ENCODE measurements at places on chromosomes 7 and 10. TPM values are rescaled to one million over a fixed set of nuclear protein-coding genes. Genes with fewer than 3 reads are reported as not detected.

Gene MYH16
- not detected for total RNA-seq

Gene SEMA3A
- total RNA-seq = not detected

Gene AKR1C8
- total RNA-seq = 3.2 TPM

Gene ZNF239
- 0.81 TPM for total RNA-seq

Gene CALHM1
- total RNA-seq = not detected

Gene ACSL5
- 63.7 TPM for total RNA-seq

GRCh38 chr7:157502701-157503111 lies 165.9 kb downstream of the DNAJB6 start:
- H3K4me3 ChIP-seq = peak overlapping the region; percentile 80
- no peaks in the 10 kb centered on the region for H3K27me3 ChIP-seq
- H3K36me3 ChIP-seq = no peaks in the 10 kb centered on the region
- peak; percentile 89 for DNase-seq
- H3K27ac ChIP-seq = peak overlapping the region; percentile 81

DNA sequence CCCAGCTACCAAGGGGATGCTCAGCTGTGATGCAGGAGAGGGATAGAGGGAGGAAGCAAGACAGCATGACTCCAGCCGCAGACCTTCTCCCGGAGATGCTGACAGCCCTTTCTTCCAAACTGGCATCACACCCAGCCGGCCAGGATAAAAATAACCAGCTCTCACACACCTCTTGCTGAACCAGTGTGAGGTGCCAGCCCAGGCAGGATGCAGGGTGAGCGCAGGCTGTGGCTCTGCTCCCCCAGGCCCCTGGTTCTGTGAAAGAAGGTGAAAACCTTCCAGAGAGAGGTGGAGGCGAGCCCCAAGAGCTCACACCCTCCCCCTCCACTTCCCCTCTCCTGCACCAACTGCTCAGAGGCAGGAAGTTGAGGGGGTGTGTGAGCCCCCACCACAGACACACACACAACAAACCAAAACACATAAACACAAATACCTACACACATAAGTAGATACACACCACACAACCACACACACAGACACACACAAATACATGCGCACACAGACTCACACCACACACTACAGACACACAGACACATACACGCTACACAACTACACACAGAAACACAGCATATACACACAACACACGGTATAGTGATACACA lies 4.0 kb downstream of the GPR15LG start:
- no peaks in the 10 kb centered on the region for H3K36me3 ChIP-seq
- peaks cover 18% of the 10 kb centered on the region for H3K4me1 ChIP-seq
- peak; percentile 85 for DNase-seq
- no peaks in the 10 kb centered on the region for H3K27me3 ChIP-seq
- H3K4me3 ChIP-seq = no peak overlapping the region

DNA sequence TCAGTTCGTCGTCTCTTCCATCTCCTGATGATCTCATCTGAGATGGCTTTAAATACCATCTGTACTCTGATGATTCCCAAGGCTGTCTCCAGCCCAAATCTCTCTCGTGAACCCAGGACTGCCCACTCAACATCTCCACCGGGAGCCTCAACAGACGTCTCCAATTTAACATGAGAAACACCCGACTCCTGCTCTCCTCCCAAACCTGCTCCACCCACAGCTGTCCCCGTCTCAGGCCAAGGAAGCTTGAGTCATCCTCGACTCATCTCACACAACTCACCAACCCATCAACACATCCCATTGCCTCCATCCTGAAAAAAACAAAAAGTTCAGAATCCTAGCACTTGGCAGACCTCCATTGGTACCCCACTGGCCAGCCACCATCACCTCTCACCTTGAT lies 29.7 kb upstream of the CALN1 start:
- H3K4me1 ChIP-seq = no peaks in the 10 kb centered on the region
- no peaks in the 10 kb centered on the region for H3K27me3 ChIP-seq
- no peaks in the 10 kb centered on the region for H3K36me3 ChIP-seq
- DNase-seq = no peak

GRCh38 chr10:70055550-70055949 lies 2.9 kb downstream of the MACROH2A2 start:
- no peak overlapping the region for H3K27ac ChIP-seq
- H3K36me3 ChIP-seq = no peaks in the 10 kb centered on the region
- H3K4me1 ChIP-seq = peaks cover 7% of the 10 kb centered on the region
- peaks cover 26% of the 10 kb centered on the region for H3K27me3 ChIP-seq
- no peak for DNase-seq

DNA sequence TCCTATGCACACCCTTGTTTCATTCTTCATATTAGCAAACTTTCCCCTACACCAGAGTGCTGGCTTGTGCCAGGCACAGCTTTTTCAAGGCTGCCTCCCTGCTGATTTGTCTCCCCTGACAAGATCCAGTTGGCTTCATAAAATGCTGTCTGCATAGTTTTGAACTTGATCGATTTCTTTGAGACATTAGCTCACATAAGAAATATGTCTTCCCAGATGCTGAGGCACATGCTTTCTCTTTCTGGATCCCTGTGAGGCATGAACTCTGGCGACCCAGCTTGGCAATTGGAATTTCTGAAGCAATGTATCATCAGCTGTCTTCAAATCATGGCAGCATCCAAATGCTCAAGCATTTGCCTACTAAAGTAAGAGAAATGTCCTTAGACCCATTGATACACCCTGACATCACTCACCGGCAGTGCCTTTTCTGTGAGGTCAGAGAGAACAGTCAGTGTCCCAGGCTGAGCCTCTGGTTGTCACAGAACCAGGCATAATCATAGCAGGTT lies 616.4 kb upstream of the GHITM start:
- no peaks in the 10 kb centered on the region for H3K36me3 ChIP-seq
- no peak overlapping the region for H3K4me3 ChIP-seq
- no peaks in the 10 kb centered on the region for H3K27me3 ChIP-seq
- H3K27ac ChIP-seq = no peak overlapping the region
- H3K4me1 ChIP-seq = no peaks in the 10 kb centered on the region

DNA sequence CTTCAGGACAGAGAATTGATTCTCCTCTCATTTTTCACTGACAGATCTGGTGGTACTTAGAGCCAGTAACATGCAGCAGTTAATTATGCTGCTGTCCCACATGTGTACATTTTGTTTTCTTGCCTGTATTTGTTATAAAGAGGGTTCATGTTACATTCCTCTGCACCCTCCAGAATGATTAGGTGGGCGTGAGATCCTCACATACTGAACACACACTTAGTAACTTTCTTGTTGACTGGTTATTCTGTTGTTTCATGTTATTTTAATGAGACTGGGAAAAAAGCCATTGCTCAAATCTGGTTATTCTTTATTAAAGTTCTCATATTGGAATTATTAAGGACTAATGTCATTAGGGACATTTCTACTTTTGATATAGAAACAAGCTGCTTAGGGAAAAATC lies 409.1 kb downstream of the SDK1 start:
- no peaks in the 10 kb centered on the region for H3K4me1 ChIP-seq
- no peaks in the 10 kb centered on the region for H3K36me3 ChIP-seq
- H3K4me3 ChIP-seq = no peak overlapping the region
- DNase-seq = no peak
- no peaks in the 10 kb centered on the region for H3K27me3 ChIP-seq
- H3K27ac ChIP-seq = no peak overlapping the region
